COLO829 (cell line): ENCODE measurements at places on chromosomes 7 and 10.
A peak's percentile ranks its signal among the peaks of the same experiment; 100 is the strongest.

DNA sequence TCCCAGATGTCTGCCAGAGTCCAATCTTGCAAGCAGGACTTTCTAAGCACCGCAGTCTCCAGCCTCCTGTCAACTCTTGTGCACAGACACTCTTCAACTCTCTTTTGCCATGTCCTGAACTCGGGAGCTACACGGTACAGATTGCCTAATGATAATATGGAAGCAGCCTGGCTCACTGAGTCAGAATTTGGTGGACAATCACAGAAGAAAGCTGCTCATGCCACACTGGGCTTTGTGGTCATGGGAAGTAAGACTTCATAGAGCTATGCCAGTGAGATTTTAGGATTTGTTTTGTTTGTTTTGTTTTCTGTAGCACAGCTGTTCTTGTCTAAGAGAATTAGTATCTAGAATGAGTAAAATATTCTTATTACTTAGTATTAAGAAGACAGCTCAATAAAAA lies 144.1 kb upstream of the PRSS58 start:
- no peak for DNase-seq

- DNase-seq, result no peak
Measured at GRCh38 chr10:116138897-116139296, 134.1 kb downstream of the GFRA1 start.

DNA sequence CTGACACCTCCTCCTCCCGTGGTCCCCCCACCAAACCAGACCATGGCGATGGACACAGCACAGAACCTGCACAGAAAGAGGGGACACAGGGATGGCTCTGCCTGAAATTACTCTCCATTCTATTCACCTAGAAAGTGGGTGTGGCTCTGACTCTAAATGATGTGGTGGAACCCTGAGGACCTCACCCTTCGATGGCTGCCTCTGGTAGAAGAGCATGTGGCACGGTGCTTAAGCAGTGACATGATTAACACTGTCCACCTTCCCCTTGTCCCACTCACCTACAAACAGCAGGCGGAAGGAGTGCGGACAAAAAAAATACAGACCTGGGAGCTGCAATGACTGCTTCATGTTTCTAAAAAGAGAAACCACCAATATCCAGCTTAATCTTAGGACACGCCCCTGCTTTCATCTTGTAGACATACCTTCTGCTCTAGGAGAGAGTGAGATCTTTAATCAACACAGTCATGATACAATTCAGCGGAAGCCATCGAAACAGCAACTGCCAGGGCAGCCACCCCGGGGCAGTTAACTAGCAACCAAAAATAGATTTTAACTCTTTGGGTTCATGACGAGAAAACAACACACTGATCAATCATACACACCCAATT lies 11.4 kb downstream of the JCAD start:
- DNase-seq, result no peak

- DNase-seq, result no peak
Measured at GRCh38 chr7:150973571-150974451, 4.3 kb downstream of the KCNH2 start.

- no peak for DNase-seq
Measured at GRCh38 chr7:41576166-41576565, 126.7 kb downstream of the INHBA start.

DNA sequence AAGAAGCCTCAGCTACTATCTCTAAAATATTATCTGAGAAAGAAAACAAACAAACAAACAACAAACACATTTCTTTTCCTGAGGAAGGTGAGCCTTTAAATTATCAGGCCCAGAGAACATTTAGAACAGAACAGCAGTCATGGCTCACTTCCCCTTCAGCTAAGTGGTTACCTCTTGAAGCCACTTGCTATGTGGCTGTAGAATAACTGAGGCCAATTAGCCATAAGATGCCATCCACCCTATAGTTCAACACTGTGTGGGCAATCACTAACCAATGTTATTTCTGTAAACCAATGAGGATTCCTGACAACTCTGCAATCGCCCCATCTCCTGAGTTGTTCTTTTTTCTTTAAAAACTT lies 3.7 kb upstream of the UPP1 start:
- DNase-seq, result no peak

- DNase-seq, result no peak
Measured at GRCh38 chr7:142391191-142391992, 133.5 kb upstream of the PRSS58 start.

- DNase-seq, result peak; percentile 6
Measured at GRCh38 chr10:119131512-119132240, 27.8 kb downstream of the DENND10 start.

GRCh38 chr7:81394029-81394428 lies 375.8 kb downstream of the HGF start:
- DNase-seq, result no peak

DNA sequence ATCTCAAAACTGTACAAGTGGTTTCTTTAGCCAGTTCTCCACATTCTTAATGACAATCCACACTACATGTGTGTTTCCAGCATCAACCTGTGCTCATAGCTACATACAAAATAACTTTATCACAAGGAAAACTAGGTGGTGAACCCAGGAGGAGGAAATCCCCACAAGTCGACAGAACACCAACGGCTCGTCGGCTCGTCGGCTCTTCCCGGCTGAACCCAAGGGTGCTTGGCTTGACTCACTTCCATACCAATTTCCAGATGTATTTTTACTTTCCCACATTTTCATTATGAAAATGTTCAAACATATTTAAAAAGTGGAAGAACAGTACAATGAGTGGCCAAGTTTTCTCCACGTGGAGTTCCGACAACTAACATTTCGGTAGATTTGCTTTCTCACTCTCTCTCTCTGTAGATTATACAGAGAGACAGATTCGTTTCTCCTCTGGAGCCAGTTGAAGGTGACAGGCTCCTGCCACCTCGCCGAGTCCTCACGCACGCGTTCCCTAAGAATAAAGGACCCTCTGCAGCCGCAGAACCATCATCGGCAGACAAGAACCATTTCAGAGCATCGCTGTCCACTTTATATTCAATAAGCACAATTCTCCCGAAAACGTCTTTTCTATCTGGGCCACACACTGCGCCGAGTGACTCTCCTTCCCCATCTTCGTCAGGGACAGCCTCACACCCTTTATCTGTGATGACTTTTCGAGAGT lies 53.3 kb downstream of the DIP2C start:
- DNase-seq, result no peak

DNA sequence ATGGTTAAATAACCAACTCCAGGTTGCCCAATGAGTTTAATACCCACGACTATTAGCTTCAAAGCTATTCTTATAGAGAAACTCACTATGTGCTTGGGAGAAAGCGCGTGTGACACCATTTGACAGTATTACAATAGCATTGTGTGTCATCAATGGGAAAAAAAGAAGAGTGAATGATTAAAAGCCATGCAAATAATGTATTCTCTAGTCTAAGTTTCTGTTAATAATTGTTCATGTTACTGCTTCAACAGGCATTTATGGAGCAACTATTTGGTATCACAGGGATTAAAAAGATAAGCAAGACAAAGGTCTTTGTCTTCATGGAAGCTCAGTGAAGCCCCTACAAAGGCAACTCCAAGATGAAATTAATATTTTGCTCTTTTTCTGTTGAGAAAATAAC lies 47.2 kb downstream of the CAV1 start:
- DNase-seq, result no peak

GRCh38 chr10:44723619-44724325 lies 187.4 kb upstream of the TMEM72 start:
- no peak for DNase-seq

- DNase-seq, result no peak
Measured at GRCh38 chr7:80611353-80611752, 27.1 kb upstream of the CD36 start.

DNA sequence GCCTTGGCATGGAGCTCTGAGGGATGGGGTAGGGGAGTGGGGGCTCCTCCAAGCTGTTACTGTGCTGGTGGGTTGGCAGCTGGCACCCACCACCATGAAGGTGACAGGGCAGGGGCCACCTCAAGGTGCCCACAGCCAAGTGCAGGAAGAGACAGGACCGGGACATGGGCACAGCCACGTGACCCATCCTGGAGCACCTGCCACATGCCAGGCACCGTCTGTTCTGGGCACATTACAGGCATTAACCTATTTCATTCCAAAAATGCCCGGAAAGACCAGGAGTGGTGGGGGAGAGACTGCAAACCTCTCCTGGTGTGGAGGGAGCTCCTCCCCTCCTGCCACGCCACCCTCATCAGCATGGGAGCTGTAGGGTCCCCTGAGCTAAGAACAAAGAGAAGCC lies 56.7 kb downstream of the CAMK2B start:
- no peak for DNase-seq

DNA sequence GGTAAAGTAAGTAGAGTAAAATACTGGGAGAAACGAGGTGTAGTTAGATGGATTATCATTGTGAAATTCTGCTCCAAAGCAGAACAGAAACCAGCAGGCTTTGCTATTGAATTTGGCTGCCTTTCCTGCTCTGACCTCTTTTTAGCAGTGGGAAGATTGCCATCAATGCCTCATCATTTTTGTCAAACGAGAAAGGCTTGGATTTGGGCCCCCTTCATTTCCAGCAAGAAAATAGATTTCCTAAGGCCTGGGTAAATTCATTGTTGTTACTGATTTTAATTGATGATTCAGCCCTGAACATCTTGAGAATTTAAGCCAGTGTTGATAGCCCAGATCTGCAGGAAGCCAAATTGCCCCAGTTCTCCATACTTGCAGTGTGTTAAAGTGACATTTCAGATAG lies 35.2 kb upstream of the ASAH2 start:
- DNase-seq, result no peak

- no peak for DNase-seq
Measured at GRCh38 chr7:130973637-130974036, 239.6 kb upstream of the KLF14 start.

DNA sequence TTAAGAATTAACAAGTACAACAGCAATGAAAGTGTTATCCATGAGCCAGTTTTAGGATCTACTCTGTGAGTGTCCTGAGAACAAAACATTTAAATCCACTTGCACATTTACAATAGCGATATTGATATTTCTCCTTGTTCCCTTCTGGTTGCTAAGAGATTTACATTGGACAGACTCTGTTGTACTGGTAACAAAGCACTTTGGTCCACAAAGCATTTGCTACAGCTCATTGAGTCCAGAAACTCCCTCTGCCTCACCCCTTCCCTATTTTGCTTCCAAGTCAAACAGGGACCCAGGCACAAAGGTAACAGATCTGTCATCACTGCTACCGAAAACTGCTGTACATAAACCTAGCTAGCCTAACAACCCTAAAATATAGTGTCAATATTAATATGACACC lies 2.1 kb downstream of the ANK3 start:
- no peak for DNase-seq

DNA sequence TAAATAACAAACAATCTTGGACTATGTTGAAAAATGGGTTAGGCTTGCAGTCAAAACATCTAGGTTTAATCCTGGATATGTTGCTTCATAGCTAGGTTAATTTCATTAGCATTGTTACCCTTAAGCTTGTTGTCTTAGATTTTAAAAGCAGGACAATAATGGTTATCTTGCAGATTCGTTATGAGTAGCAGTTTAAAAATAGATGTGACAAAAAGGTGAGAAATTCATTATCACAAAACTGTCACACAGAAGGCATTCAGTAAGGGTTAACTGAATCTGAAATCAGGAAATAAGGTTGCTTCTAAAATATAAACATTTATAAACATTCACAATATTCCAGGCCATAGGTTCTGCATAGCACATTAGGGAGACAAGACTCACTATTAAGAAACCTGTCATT lies 429.2 kb upstream of the ETV1 start:
- no peak for DNase-seq

DNA sequence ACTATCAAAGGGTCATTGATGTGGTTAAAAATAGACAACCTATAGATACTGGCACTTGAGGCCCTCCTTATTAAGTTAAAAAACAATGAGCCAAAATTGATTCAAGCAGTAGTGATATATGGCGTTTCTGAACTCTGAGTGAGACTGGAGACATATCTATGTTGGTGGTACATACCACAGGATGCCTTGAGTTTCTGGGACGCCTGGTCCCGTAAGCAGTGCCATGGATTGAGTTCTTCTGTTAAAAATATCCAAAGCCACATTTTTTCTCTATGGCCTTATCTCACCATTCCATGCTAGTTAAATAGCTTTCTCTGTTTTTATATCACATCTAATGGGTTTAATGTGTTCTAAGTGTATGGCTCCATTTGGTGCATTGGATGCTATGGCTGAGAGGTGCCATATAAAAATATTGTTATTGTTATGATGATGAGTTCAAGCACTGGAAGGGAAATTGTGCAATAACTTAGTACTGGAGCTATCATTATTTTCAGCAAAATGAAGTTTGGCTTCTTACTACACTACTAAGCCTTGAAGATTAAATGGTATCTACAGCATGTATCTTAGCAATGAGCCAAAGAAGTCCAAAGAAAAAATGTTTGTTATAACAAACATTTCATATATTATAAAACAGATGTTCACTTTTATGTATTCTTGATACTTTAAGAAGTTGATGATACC lies 713.9 kb downstream of the SUGCT start:
- DNase-seq, result no peak

- DNase-seq, result no peak
Measured at GRCh38 chr7:143467724-143468123, 9.9 kb upstream of the TAS2R41 start.

- no peak for DNase-seq
Measured at GRCh38 chr7:114972567-114972966, 50.7 kb downstream of the MDFIC start.

DNA sequence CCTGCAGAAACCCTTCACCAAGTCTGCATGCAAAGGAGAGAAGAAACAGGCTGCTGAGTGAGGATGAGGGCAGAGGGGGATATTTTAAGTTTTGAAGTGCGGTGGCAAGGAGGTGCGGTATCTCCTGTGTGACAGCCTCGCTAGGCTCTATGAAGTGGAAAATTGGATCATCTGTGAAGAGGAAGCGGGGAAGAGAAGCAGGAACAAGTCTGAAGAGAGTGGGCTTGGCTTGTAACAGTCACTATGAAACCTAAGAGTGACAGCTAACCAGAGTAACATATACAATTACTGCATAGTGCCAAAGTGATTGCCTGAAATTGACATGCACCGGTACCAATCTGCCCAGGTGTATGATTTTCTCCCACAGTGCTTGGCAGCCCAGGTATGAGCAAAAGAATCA lies 287.5 kb upstream of the KLF14 start:
- no peak for DNase-seq

- DNase-seq, result no peak
Measured at GRCh38 chr10:2994221-2994961, 73.0 kb upstream of the PFKP start.

GRCh38 chr10:59075576-59075975 lies 100.9 kb upstream of the PHYHIPL start:
- no peak for DNase-seq

GRCh38 chr7:32586291-32587221 lies 91.3 kb downstream of the AVL9 start:
- DNase-seq, result no peak

GRCh38 chr7:88203401-88203800 lies 16.4 kb downstream of the SRI start:
- DNase-seq, result no peak
